CD8-positive, alpha-beta memory T cell (primary cell): ENCODE measurements at places on chromosomes 7 and 10. TPM values are rescaled to one million over a fixed set of nuclear protein-coding genes. Genes with fewer than 3 reads are reported as not detected.

CTNNA3 gene
- not detected for total RNA-seq

BMPR1A gene
- total RNA-seq = 20.9 TPM

EVX1 gene
- not detected for total RNA-seq

ARF5 gene
- 134 TPM for total RNA-seq

DPYSL4 gene
- total RNA-seq = 3.3 TPM

LLCFC1 gene
- not detected for total RNA-seq

SPDYE5 gene
- not detected for total RNA-seq

ST8SIA6 gene
- not detected for total RNA-seq

NKX1-2 gene
- not detected for total RNA-seq

TSPAN12 gene
- not detected for total RNA-seq

DENND2A gene
- not detected for total RNA-seq

CDK1 gene
- total RNA-seq = 67.9 TPM

DNA sequence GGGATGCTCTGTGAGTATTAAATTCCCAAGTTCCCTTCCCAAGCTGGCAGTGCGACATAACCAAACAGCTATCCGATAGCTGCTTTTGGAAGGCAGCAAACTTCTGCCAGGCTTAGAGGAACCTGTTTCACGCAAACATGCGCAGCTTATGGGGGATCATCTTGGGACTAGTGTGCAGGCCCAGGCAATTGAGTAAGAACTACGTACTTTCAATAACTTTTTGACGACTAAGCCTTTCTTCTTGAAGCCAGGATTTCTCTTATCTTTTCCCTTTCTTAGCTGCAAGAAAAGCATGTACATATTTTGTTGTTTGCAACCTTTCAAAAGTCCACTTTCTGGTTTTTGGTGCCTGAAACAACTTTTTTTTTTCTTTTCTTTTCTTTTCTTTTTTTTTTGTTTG is 28.7 kb upstream of the SEPHS1 start:
- no peak for DNase-seq

GRCh38 chr10:24385776-24386175 is 176.8 kb downstream of the KIAA1217 start:
- no peak for DNase-seq

GRCh38 chr10:100724531-100725027 is 20.8 kb upstream of the PAX2 start:
- DNase-seq = no peak

GRCh38 chr10:125261491-125262186 is 101.3 kb upstream of the CTBP2 start:
- DNase-seq = no peak

GRCh38 chr7:22660732-22661131 is 66.3 kb upstream of the IL6 start:
- no peak for DNase-seq

DNA sequence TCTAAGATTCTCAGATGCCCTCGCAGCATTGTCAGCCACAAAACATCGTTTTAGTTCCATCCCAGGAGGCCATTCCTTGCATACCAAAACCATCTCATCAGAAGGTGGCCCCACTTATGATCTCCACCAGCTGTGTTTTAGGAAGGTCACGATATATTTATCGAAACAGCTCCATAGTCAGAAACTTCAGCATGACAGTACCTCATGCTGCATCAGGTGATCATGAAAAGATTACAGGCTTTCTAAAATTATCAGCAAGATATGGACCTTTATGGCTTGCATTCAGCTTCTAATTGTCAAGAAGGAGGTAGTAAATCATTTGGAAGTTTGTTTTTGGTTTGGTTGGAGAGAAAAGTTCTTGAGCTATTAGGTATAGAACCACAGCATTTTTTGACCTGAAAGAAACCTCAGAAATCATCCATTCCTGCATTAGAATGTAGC is 20.0 kb downstream of the JAZF1 start:
- no peak for DNase-seq

DNA sequence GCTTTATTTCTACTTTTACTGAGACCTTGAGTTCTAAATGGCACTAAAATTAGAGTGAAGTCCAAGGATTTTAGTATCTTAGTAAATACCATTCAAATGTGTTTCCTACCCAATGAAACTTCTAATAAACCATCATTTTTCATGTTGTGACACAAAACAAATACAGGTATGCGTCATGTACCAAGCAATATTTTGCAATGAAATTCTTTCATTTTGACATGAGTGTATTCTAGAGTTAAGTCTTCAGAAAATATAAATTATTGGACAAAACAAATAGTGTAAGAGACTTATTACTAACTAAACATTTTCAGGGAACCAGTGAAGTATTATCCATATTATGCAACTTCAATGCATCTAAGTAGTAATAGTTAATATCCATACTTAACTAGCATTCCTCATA is 16.5 kb downstream of the HGF start:
- no peak for DNase-seq

- DNase-seq = no peak
These were observed 158.6 kb upstream of the GLI3 start for GRCh38 chr7:42395607-42396006.

DNA sequence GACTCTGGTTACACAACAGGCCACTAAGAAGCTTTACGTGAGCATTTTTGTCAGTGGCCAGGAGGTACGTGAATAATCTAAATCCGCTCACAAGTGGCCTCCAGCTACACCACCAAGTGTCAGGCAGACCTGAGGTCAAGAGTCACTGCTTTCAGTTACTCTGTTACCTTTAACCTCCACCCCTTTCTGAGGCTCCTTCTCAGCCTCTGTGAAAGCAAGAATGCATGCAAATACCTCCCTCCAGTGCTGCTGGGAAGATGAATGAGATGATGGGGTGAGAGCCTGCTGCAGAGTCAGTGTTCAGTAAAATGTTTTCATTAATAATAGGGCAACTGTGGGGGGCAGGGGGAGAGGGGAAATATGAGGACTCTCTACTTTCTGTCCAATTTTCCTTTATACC is 11.2 kb downstream of the DDC start:
- no peak for DNase-seq

- no peak for DNase-seq
These were observed 1055.4 kb upstream of the AUTS2 start for GRCh38 chr7:68542831-68543230.

DNA sequence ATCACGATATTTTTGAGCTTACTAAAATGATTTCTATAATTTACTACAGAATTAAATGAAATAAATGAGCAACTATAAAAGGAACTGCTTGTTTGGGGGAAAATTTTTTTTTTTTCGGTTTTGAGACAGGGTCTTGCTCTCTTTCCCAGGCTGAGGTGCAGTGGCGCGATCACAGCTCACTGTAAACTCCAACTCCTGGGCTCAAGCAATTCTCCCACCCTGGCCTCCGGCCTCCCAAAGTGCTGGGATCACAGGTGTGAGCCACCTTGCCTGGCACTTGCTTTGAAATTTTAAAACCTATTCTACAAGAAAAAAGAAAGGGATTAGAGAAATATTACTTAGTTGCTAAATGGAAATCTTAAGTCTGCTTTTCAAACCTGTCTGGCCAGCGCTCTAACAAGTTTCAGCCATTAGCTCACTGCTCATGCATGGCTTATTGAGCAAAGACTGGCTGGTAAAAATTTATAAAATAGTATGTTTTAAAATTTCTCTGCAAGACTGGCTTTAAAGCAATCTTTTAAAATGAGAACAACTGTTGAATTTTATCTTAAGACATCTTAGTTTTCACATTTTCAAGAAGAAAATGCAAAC is 144.0 kb downstream of the ATE1 start:
- no peak for DNase-seq

DNA sequence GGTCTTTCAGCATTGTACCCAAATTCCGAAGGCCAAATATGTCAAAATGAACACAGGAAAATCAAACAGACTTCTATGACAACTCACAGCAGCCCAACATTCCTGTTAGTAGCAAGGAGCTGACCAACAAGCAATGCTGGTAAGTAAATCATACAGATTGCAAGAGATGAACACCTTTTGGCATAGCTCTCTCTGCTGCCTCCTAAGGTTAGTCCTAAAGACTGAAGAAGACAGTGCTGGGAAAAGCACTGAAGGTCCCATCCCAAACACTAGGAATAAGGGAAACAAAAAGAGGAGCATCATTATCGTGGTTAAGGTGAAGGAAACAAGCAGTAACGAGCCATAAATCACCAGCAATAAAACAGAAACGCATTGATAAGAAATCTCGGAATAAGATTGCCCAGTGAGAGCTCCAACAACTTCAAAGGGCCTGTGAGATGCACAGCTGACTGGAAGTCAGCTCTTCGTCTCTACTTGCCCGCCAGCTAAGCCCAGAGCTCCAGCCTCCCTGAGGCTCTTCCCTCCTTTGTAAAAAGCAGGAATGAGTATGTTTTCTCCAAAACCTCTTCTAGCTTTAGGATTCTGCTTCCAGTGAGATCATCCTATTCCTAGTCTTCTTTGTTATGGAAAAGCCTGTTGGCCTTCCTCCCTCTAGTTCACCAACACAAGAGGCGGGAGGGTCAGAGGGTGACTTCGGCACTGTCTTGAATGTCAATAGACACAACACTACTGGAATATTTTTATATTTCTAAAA is 15.3 kb downstream of the NUDT5 start:
- no peak for DNase-seq

- no peak for DNase-seq
These were observed 64.6 kb upstream of the ELN start for GRCh38 chr7:73963252-73963822.

DNA sequence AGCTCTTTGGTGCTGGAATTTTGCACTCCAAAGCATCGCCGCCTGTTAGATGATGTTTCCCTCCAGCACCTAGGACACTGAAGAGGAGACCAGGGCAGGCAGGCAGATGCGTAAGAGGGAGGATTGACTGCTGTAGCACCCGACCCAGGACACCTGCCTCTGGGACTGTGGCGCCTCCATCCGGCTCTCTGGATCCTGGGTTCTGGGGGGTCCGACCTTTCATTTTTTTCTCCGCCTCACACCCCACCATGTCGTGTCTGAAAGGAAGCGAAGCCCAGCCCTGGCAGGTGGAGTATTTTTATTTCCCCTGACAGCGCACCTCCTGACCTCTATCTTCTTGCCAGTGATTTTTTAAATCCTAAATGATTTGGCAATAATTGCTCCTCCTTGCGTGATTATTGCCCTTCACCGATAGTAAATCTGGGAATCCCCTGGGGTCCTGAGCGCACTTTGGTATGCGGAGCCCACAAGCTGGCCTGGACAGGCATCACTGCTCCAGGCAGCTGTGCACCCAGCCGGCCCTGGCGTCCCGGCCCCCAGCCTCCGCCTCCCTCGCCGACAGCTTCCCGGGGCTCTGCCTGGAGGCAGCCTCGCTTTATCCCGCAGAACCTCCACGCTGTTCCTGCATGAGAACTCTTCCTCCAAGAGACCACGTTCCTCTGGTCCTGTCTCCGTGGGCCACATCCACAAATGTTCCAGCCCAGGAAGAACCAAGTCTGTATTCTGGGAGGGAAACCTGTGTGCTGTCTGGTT is 48.4 kb downstream of the LHPP start:
- peak; percentile 40 for DNase-seq

DNA sequence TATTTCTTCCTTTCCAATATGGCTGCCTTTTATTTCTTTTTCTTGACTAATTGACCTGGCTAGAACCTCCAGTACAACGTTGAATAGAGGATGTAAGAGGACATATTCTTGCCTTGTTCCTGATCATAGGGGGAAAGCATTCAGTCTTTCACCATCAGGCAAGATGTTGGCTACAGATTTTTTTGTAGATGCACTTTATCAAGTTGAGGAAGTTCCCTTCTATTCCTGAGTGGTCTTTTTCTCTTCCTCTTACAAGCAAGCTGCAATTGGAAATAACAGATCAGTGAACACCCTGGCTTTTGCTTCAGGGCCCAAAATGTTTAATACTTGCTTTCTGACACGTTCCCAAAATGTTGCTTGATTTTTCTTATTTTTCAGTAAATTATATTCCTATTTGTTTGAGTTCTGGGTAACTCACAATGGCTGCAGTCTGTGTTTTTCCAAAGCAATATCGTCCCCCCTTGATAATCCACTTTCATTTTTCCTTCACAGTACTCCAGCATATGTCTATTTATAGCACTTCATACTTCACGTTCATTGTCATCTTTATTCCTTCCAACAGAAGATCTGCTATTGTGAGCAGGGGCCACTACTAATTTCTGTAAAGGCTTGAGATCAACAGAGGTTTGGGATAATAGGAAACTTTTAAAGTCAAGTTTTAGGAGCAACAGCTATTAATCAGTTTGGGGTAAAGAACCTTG is 11.7 kb downstream of the CPEB3 start:
- DNase-seq = no peak

- no peak for DNase-seq
These were observed 6.8 kb upstream of the MYOZ1 start for GRCh38 chr10:73647875-73648651.

GRCh38 chr10:104546756-104547155 is 94.3 kb upstream of the SORCS3 start:
- no peak for DNase-seq

DNA sequence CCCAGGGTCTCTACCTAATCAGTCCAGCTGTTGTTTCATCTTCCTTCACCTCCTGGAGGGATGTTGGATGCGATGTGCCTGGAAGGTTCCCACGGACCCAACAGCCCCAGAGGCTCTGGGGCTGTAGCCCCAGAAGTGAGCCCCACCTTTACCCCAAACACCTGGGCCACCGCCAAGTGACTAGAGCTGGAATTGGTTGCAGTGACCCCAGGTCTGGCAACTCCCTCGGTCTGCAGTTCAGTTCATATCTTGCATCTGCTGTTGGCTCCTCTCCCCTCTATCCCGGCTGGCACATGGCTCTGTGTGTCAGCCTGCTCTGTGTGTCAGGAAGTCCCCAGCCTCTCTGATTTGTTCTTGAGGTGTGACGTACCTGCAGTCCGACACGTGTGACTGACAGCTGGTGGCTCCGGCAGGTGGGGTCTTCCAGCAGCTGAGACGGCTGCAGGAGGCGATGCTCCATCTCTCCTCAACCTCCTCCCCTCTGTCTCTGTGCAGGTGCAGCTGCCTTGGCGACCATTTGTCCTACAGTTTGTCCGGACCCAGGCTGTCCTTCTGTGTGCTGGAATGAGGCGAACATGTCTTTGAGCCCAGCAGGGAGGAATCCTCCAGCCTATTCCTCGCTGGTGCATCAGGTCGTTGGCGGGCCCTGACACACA is 38.6 kb downstream of the ELFN1 start:
- DNase-seq = no peak

DNA sequence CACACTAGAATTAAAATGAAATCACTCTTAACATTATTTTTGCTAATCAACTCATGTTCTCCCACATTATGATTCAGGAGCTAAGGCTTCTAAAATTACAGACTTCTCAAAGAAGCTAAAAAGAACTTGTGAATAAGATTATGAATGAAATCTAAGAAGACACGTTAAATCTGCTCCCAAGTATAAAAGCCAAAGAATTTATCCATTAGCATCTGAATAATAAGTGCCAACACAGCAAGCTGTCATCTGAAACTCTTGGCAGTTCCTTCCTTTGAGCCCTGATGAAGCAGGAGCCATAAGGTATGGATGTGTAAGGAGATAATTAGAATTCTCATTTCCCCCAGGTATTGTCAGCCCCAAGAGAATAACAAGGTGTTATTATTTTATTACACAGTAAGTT is 50.3 kb downstream of the TPK1 start:
- no peak for DNase-seq

- DNase-seq = no peak
These were observed 53.2 kb upstream of the GPR37 start for GRCh38 chr7:124818807-124819206.
